ENCODE measurements at places on chromosomes 12 and 14. TPM values are rescaled to one million over a fixed set of nuclear protein-coding genes. Genes with fewer than 3 reads are reported as not detected.
A peak's percentile ranks its signal among the peaks of the same experiment; 100 is the strongest.

The CIDEB gene
- total RNA-seq, result 0.18 TPM

GRCh38 chr14:38629412-38629811 is 373.5 kb upstream of the CLEC14A start:
- H3K27ac ChIP-seq, result no peak overlapping the region
- no peak for DNase-seq
- H3K27me3 ChIP-seq, result no peaks in the 10 kb centered on the region
- H3K4me1 ChIP-seq, result no peaks in the 10 kb centered on the region
- no peak overlapping the region for H3K4me3 ChIP-seq

DNA sequence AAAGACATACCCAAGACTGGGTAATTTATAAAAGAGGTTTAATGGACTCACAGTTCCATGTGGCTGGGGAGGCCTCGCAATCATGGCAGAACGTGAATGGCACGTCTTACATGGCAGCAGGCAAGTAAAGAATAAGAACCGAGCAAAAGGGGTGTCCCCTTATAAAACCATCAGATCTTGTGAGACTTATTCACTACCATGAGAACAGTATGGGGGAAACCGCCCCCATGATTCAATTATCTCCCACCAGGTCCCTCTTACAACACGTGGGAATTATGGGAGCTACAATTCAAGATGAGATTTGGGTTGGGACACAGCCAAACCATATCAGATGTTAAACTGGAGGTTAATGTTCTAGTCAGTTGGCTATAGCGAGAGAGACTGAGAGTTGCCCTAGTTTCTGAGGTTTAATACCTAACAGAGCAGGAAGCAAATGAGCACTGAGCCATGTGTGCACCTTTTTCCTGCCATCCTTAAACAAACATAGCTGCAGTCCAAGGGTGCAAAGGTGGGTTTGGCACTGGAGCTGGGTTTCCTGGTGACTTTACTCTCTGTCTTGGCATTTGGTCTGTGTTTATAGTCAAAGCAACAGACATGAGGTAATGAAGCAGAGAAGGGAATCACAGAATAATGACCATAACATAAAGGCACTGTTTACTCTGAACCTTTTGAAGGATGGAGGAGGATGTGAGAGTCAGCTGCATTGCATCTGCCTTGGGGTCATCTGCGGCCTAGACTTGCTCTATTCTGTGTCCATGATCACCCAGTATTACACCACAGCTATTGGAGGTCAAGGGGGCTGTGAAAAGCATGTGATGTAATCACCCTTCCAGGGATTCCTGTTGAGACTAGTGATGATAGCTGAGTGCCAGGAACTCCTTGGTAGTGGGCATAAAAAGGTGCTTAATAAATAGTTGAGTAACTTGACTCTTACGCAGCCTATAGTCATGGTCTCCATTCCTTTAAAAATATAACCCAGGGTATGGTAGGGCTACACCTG is 83.6 kb upstream of the USP44 start:
- no peak overlapping the region for H3K4me3 ChIP-seq
- H3K4me1 ChIP-seq, result no peaks in the 10 kb centered on the region
- no peak for DNase-seq
- no peaks in the 10 kb centered on the region for H3K36me3 ChIP-seq
- H3K27me3 ChIP-seq, result no peaks in the 10 kb centered on the region

- no peaks in the 10 kb centered on the region for H3K36me3 ChIP-seq
- DNase-seq, result no peak
- H3K4me1 ChIP-seq, result no peaks in the 10 kb centered on the region
- H3K4me3 ChIP-seq, result no peak overlapping the region
Observed at GRCh38 chr14:32980178-32980901, 41.7 kb downstream of the NPAS3 start.

DNA sequence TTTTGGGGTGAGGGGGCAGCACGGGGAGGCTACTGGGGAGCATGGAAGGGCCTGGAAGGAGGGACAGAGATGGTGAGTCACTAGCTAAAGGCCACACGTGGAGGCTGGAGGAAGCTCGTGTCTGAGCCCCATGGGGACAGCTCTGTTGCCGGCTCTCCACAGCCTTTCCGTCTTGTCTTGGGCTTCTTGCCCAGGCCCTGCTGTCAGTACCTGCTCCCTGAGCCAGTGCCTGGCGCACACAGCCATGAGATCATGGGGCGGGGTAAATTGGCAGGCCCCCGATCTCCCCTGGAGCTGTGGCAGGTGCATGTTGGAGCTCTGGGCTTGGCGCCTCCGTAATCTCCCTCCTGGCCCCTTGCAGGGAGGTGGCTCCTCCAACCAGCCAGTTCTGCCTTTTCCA is 16.1 kb upstream of the KRT80 start:
- no peak overlapping the region for H3K4me3 ChIP-seq
- H3K36me3 ChIP-seq, result no peaks in the 10 kb centered on the region
- H3K27me3 ChIP-seq, result no peaks in the 10 kb centered on the region
- no peak for DNase-seq

The DPPA3 gene
- total RNA-seq, result not detected

DNA sequence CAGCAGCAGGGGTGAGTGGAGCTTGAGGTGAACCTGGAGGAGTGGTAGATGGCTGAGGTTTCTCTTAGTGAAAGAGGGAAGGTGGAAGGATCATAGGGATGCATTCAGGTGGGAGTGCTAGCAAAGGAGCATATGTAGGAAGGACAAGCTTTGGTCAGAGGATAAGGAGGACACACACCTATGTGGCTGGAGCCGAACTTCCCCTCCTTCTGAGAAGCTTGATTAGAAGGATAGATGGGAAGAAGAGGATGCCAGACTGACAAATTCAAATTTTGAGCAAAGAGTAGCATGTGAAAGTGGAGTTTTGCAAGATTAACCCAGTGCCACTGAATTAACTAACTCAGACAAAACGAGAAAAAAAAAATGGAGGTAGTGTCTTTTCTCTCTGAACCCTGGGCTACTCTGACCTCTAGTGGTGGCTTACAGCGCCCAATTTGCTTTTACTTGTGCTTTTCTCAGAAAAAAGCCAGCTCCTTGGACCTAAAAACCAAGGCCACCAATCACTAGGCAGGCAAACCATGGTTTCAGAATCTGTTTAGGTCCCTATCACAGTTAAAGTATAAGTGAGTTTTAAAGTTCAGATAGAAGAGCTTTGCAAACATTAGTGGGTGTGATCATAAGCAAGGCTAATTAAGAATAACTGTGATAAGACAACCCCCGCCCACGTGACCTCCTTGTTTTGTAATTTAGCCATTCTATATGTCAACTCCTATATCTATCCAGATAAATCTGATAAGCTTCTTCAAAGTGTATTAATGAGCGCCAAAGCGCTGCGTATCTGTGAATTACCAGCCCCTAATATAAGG is 15.5 kb downstream of the EMP1 start:
- no peaks in the 10 kb centered on the region for H3K36me3 ChIP-seq
- H3K4me1 ChIP-seq, result peaks cover 18% of the 10 kb centered on the region
- H3K27me3 ChIP-seq, result no peaks in the 10 kb centered on the region
- peak overlapping the region; percentile 74 for H3K27ac ChIP-seq
- DNase-seq, result peak; percentile 46
- peak overlapping the region; percentile 37 for H3K4me3 ChIP-seq

GRCh38 chr12:124910561-124911478 is 3.6 kb downstream of the UBC start:
- no peaks in the 10 kb centered on the region for H3K27me3 ChIP-seq
- peaks cover 15% of the 10 kb centered on the region for H3K36me3 ChIP-seq
- H3K4me1 ChIP-seq, result peaks cover 29% of the 10 kb centered on the region
- peak overlapping the region; percentile 29 for H3K4me3 ChIP-seq

DNA sequence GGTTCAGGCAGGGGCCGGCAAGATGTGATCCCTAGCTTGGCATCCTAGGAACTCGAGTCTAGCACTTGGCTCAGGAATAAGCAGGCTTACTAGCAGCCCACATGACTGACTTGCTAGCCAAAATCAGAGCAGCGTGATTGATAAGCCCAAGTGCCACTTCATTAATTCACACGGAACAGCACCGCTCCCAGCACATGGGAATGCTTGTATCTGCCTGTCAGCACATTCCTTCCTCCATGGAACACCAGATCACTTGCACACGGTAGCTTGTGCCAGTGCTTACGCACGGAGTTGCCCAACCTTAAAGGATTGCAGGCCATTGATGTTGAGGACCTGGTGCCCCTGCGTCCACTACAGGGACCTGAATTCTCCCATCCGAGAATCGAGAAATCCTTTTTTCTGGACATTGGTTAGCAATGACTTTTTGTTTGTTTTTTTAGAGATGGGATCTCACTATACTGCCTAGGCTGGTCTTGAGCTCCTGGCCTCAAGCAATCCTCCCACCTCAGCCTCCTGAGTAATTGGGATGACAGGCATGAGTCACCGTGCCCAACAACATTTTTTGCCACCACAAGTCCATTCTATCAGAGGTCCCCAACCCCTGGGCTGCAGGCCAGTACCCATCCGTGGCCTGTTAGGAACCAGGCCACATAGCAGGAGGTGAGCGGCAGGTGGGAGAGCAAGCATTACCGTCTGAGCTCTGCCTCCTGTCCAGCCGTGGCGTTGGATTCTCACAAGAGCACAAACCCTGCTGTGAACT is 30.6 kb upstream of the TSPAN9 start:
- H3K4me3 ChIP-seq, result no peak overlapping the region
- H3K27ac ChIP-seq, result no peak overlapping the region
- no peak for DNase-seq
- no peaks in the 10 kb centered on the region for H3K27me3 ChIP-seq
- no peaks in the 10 kb centered on the region for H3K4me1 ChIP-seq

DNA sequence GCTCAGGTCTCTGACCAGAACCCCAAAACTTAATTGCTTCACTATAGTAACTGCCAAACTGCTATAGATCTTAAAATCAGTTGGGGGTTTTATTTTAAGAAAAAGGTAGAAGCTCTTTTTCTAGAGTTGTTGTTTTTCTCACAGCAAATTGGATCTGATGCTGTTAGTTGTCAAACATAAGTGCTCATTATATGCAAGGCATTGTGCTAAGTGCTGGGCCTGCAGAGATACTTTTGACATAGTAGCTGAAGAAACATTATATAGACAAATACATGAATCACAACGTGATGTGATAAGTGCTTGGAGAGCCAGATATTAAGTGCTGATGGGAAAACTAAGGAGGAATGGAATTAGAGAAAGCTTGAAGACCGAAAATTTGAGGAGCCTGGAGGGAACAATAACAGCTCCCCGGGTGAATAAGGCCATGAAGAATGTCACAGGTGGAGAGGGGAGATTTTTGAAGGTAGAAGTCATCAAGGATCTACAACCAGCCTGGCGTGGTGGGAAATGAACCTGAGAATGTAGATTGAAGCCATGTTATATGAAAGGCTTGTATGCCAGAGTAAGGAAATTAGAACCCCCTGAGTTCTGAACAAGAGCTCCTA is 126.5 kb downstream of the DYRK2 start:
- H3K36me3 ChIP-seq, result no peaks in the 10 kb centered on the region
- peaks cover 2% of the 10 kb centered on the region for H3K27me3 ChIP-seq
- H3K4me1 ChIP-seq, result no peaks in the 10 kb centered on the region
- no peak overlapping the region for H3K4me3 ChIP-seq
- no peak for DNase-seq

- H3K4me3 ChIP-seq, result no peak overlapping the region
- no peak for DNase-seq
- H3K27me3 ChIP-seq, result no peaks in the 10 kb centered on the region
- H3K36me3 ChIP-seq, result no peaks in the 10 kb centered on the region
Observed at GRCh38 chr14:21136024-21136423, 19.8 kb downstream of the OR5AU1 start.

The EID3 gene
- total RNA-seq, result 18.5 TPM

DNA sequence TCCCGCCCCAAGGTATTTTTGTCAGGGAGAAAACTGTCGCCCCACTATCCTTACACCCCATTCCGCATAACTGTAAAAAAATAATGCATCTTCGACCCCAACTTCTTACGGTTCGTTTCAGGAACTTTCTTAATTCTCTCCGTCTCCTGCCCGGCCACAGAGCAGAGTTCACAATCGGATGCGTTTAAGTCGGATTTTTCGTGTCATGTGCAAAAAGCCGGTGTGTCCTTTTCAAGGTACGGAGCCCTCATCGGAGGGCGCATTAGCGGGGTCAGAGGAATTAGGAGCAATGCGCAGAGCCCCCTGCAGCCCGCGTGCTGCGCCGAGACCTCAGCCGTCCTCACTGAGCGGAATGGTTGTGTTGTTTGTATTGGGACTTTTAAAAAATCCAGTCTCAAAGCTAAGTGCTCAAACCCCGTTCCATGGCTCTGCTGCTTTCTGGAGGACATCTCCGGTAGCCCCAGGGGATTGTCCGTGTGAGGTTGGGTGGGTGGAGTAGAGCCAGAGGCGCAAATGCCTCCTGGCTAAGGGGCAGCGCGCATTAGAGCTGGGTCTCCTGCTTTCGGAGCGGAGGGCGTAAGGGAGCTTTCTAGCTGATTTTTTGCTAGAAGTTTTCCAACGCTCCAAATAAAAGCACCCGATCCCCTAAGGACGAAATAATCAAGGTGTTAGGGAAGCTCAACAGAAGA is 3.9 kb upstream of the GSC start:
- H3K36me3 ChIP-seq, result no peaks in the 10 kb centered on the region
- H3K4me3 ChIP-seq, result no peak overlapping the region
- H3K27ac ChIP-seq, result no peak overlapping the region
- H3K4me1 ChIP-seq, result no peaks in the 10 kb centered on the region

DNA sequence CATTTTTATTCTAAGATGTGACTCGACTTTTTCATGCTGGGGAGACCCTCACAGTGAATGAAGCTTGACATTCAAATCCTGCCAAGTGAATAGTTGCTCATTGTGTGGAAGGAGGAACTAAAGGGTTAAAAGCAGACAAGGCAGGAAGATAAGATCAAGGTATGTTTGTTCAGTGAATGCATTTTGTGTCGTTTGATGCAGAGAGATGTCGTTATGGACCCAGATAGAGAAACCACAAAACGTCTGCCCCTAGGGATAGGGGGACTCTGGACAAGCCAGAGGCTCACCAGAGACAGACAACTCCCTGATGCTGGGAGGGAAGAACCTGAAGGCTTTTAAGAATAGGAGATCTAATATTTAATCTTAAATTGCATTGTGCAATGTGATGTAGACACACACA is 72.5 kb upstream of the MYL2 start:
- no peak overlapping the region for H3K27ac ChIP-seq
- H3K4me1 ChIP-seq, result no peaks in the 10 kb centered on the region
- H3K4me3 ChIP-seq, result no peak overlapping the region
- peaks cover 3% of the 10 kb centered on the region for H3K27me3 ChIP-seq
- DNase-seq, result no peak

DNA sequence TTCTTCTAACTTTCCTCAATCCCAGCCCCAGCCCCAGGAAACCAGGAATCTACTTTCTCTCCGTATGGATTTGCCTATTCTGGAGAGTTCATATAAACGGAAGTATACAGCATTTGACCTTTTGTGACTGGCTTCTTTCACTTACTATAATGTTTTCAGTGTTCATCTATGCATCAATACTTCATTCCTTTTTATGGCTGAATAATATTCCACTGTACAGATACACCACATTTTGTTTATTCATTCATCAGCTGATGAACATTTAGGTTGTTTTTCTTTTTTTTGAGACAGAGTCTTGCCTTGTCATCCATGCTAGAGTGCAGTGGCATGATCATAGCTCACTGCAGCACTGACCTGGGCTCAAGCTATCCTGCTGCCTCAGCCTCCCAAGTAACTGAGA is 3.9 kb upstream of the PLEKHG3 start:
- H3K36me3 ChIP-seq, result no peaks in the 10 kb centered on the region
- H3K4me3 ChIP-seq, result no peak overlapping the region
- H3K27ac ChIP-seq, result no peak overlapping the region
- no peak for DNase-seq
- H3K27me3 ChIP-seq, result no peaks in the 10 kb centered on the region

The OR4E2 gene
- not detected for total RNA-seq

GRCh38 chr14:52514046-52514811 is 38.1 kb downstream of the TXNDC16 start:
- H3K4me3 ChIP-seq, result no peak overlapping the region
- no peak overlapping the region for H3K27ac ChIP-seq
- H3K4me1 ChIP-seq, result no peaks in the 10 kb centered on the region
- no peaks in the 10 kb centered on the region for H3K27me3 ChIP-seq

GRCh38 chr14:104805941-104806624 is 5.2 kb downstream of the ZBTB42 start:
- peak overlapping the region; percentile 63 for H3K27ac ChIP-seq
- H3K27me3 ChIP-seq, result no peaks in the 10 kb centered on the region
- H3K4me3 ChIP-seq, result no peak overlapping the region
- DNase-seq, result no peak
- no peaks in the 10 kb centered on the region for H3K36me3 ChIP-seq

The LPAR5 gene
- total RNA-seq, result not detected

Measured in Panc1 (cell line).